Immature natural killer cell (primary cell): ENCODE measurements at places on chromosomes 12 and 14. TPM values are rescaled to one million over a fixed set of nuclear protein-coding genes. Genes with fewer than 3 reads are reported as not detected.

DNA sequence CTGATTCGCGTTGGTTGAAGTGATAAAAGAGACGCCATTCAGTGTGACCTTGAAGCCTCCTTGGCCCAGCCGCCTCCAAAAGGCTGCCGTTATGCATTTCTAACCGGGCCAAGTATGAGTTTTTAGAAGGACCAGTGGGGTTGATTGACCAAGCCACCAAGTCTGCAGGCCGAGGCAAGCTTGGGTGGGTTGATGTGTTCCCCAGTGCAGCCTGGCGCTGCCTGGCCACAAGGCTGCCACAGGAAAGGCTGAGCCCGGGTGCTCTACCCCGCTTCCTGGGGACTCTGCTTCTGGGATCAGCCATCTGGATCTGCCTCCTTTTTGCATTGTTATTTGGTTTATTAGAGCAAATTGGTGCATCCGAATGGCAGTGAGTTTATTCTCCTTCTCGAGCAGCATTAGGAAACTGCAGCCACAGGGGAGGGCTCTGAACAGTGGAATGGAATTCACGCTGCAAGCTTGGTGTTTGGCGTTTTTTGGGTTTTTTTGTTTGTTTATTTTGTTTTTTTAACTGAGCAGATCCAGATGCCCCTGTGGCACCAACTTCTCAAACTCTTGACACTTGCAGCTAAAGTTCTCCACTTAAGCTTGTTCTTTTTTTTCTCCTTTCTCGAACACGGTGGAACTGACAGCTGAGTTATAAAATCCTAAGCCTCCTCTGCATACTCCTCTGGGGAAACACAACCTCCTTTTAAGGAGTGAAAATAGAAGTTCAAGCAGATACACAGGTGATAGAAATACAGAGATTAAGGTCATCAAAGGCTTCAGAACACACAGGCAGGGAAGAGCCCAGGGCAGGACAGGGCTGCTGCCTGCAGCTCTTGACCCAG is 145.4 kb upstream of the FKBP4 start:
- DNase-seq, result no peak

- no peak for DNase-seq
Measured at GRCh38 chr12:112533528-112533927, 114.8 kb downstream of the PTPN11 start.

DNA sequence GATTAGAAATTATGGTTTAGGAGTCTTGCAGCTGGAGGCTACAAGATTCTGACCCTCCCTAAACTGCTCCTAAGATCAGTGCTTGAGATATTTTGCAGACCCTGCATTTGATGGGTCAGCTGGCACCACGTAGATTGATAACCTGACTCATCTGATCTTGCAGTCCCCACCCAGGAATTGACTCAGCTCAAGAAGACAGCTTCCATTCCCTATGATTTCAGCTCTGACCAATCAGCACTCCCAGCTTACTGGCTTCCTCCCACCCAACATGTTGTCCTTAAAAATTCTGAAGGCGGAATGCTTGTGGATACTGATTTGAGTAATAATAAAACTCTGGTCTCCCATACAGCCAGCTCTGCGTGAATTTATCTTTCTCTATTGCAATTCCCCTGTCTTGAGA is 23.2 kb upstream of the MTHFD1 start:
- DNase-seq, result no peak

DNA sequence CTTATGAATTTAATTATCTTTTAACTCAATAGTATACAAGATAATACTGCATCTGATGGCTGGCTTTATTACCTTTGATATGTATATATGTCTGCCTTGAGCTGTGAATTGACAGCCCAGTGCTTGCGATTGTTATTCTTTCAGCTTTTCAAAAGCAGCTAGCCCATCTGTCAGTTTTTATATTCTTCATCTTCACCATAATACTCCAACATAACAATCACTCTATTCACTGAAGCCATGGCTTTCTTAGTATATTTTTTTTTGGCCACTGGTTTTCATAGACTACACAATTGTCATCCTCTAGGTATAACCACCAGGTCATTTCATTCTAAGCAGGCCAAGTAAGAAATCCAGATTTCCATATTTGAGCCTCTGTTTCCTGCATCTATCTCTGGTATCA is 1026.1 kb downstream of the FSCB start:
- DNase-seq, result no peak

- DNase-seq, result no peak
Measured at GRCh38 chr12:50613463-50613862, 108.7 kb downstream of the DIP2B start.

Gene LRP10
- polyA plus RNA-seq, result 74.6 TPM

Gene BICD1
- polyA plus RNA-seq, result 4.0 TPM

Gene STXBP6
- polyA plus RNA-seq, result not detected

GRCh38 chr12:27493260-27493940 is 30.6 kb upstream of the PPFIBP1 start:
- no peak for DNase-seq

Gene KRT73
- not detected for polyA plus RNA-seq

DNA sequence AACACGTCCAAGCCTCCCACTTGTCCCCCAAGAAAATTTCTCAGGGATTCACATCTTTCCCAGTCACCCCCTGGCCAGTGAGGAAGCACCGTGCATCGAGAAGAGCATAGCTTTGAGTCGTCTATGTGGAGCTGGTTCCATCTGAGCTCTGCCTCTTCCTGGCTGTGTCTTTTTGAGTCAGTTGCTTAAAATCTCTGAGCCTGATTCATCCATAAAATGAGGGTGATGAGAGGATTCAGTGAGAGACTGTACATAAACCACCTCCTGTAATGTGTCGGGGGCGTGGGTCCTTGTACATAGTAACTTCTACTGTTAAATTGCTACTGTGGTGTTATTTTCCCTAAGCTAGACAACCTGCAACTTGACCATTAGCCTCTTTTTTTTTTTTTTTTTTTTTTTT is 13.8 kb downstream of the CD9 start:
- no peak for DNase-seq

Gene PDE3A
- polyA plus RNA-seq, result 0.08 TPM

Gene PLEKHA5
- 3.4 TPM for polyA plus RNA-seq

Gene NANOG
- not detected for polyA plus RNA-seq

Gene NEUROD4
- not detected for polyA plus RNA-seq

DNA sequence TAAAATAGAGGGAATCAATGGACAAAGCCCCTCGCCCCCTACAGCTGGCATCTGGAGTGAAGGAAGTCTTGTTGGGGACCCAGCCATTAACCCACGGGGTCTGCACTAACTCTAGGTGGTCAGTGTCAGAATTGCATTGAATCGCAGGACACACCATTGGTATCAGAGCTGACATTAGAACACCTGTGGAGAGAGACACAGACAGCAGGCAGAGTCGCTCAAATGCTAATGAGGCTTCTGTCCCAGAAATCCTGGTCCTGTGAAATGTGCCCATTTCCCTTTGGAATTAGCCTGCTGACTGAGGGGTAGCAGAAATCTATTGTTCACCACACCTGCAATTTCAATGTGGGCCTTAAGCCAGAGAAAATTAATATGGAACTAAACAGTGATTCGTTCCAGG is 33.0 kb downstream of the TMEM132D start:
- no peak for DNase-seq

DNA sequence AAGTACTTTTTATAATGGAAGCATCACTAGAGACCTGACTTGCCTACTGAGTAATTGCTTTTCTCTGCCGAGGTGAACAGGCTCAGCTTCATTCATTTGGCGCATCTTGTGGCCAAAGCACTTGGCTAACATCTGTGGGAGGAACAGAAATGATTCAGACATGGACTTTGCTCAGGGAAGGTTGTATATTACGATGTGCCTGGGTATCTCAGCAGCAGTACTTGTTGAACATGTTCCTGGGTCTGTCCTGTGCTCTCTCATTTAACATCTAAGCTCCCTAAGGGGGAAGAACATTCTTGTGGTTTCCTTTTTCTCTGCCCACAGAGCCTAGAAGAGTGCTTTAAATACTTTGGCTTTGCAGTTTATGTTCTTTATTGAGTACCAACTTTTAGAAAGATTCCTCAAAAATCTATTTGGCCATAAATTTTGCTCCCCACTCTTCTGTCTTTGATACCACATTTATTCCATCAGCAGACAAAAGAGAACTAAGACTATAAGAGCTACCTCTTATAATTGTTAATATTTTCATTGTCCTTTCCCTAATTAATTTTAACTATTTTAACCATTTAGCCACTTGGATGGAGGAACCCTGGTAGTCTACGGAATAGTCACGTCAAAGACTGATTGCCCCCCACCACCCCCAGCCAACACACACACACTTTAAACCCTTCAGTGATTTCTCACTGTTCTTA is 101.2 kb upstream of the EGLN3 start:
- DNase-seq, result no peak

GRCh38 chr14:67881225-67881624 is 61.6 kb downstream of the RAD51B start:
- DNase-seq, result peak; percentile 52

- no peak for DNase-seq
Measured at GRCh38 chr12:114799574-114800487, 115.9 kb upstream of the TBX3 start.

GRCh38 chr14:53494587-53494986 is 341.5 kb upstream of the DDHD1 start:
- no peak for DNase-seq

Gene CRIP1
- polyA plus RNA-seq, result 940 TPM

DNA sequence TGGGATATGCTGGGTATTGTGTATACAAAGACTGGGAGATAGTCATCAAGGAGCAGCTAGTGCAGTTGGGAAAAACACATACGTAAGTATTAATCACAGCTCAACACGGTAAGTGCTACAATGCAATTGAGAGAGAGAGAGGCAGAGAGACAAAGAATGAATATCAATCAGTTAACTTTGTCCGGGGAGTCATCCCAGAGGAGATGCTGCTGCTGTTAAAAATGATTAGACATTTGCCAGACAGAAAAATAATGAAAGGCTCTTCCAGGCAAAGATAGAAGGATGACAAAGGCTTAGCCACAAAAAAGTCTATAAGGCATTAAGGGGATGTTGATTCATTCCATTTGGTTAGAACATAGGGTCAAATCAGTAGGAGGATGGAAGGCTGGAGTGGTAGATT is 45.1 kb downstream of the AKAP6 start:
- DNase-seq, result no peak

DNA sequence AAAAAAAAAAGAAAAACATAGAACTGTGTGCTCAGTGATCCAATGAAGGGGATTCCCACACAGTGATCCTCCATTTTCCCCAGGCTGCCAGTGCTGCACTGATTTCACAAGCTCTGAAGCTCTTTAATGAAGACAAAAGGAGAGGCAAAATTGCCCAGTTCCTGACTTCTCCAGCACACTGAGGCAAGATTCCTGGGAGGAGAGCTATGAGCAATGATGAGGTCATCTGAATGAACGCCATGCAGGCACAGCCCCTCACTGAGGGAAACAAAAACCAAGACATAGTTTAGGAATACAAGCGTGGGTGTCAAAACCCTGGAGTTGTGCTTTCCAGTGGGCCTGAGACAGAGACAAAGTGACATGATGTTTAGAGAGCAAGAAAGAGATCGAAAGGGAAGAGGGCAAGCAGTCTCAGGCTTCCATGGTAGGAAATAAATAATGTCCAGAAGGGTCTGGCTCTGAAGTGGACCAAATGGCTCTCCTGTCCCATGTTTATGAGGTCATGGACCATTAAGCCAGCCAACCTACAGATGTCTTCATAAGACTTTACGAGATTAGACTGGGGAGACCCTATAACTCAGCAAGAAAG is 40.9 kb upstream of the SMUG1 start:
- no peak for DNase-seq

DNA sequence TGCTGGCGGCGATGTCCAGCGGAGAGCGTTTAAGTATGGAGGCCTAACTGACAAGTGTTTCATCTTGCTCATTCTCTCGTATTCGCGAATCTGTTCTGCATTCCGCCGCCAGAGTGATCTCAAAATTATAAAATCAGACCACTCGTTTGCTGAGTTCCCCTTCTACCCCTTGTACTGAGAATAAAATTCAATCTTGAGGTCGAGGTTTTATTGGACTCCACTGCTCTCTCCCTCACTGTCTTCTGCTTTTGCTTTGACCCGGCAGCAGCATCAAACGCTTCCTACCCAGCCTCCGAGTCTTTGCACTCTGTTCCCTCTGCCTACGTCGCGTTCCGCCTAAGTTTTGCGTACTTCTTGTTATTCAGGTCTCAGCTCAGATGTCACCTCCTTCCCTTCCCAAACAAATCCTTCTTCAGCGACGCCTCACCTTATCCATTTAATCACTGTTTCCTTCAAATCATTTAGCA is 462 bp downstream of the KNTC1 start:
- DNase-seq, result no peak

Gene TAS2R19
- polyA plus RNA-seq, result not detected

- DNase-seq, result no peak
Measured at GRCh38 chr12:5003025-5003666, 40.5 kb upstream of the KCNA5 start.

DNA sequence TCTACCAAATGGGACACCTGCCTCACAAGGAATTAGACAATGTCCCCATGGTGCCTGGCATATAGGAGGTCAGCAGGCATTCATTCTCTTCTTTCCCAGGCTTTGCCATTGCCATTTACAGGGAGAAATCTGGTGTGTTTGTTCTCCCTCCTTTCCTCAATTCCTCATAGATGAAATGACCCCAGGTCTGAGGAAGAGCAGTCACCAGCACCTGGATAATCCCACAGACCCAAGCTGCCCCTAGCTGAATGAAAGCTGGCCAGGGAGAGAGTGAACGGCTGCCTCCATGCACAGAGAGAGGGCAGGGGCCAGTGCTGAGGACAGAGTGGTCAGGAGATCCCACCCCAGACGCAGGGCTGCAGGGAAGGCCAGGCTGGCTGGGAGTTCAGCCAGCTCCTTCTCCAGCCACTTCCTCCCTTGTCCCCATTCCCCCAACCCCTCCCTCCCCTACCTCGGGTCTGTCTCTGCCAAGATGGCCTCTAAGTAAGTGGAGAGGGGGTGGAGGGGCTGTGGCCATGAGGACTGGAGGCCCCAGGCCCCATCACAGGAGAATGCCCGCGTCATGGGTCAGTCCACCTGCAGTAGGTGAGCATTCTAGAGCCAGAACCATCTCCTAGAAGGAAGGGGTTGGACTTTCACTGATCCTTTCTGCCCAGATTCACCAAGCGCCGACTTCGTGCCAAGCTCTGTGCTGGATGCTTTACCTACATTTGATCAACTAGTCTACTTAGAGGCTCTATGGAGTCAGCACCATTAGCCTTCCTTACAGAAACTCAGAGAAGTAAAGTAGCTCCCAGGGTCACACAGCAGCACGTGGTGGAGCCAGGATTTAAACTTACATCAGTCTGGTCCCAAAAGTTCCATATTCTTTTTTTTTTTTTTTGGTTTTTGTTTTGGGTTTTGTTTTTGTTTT is 2.0 kb upstream of the KRT4 start:
- no peak for DNase-seq

Gene APOF
- polyA plus RNA-seq, result not detected

Gene G2E3
- polyA plus RNA-seq, result 18.2 TPM

Gene REP15
- polyA plus RNA-seq, result not detected

DNA sequence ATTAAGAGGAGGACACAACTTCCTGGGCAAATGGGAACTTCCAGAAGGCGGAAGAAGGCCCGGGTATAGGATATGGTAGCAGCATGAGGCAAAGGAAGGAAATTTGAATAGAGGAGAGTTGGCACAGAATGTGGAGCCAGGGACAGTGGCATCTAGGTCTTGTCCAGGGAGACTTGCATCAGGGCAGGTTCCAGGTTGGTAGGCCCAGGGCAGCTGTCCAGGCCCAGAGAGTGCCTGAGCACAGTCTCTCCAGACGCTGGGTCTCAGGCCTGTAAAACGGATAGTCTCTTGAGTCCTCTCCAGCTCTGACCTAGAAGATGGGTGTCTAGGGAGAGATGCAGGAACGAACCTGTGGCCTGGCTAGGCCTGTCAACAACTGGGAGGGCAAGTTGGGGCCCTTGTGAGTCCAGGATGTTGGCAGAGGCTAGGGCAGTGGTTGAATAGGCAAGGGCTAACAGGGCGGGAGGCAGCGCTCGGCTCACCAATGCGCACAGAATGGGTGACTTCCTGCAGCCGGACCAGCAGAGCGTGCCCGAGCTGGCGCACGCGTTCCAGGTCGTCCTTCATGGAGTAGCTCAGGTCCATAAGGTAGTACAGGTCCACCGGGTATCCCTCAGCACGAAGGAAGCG is 9.9 kb downstream of the ITGB7 start:
- no peak for DNase-seq
